Lower leg skin (tissue), 4 donors: ENCODE measurements at places on chromosomes 16 and 17.
A peak's percentile ranks its signal among the peaks of the same experiment; 100 is the strongest.

- no peak for DNase-seq
Measured at GRCh38 chr17:37084372-37084771, 135.6 kb downstream of the AATF start.

DNA sequence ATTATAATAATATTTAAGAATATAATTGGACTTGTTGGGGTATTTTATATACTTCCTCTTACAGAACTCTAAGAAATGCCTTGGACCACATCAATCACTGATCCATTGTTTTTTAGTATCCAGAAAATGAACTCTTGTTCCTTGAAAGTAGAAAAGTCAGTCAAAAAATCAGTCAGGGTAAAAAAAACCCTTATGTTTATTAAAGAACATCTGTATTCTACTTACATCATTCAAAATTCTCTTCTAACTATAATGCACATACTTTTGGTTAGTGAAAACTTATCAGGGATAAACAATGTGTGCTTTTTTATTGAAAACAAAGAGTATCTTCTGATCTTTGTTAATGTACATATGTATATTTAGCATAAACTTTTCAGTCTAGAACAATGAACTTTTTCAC, 23.5 kb upstream of the CDR2 start:
- DNase-seq, result no peak

- peak; percentile 74 for DNase-seq
Measured at GRCh38 chr17:48995304-48995973, 1.7 kb upstream of the IGF2BP1 start.

DNA sequence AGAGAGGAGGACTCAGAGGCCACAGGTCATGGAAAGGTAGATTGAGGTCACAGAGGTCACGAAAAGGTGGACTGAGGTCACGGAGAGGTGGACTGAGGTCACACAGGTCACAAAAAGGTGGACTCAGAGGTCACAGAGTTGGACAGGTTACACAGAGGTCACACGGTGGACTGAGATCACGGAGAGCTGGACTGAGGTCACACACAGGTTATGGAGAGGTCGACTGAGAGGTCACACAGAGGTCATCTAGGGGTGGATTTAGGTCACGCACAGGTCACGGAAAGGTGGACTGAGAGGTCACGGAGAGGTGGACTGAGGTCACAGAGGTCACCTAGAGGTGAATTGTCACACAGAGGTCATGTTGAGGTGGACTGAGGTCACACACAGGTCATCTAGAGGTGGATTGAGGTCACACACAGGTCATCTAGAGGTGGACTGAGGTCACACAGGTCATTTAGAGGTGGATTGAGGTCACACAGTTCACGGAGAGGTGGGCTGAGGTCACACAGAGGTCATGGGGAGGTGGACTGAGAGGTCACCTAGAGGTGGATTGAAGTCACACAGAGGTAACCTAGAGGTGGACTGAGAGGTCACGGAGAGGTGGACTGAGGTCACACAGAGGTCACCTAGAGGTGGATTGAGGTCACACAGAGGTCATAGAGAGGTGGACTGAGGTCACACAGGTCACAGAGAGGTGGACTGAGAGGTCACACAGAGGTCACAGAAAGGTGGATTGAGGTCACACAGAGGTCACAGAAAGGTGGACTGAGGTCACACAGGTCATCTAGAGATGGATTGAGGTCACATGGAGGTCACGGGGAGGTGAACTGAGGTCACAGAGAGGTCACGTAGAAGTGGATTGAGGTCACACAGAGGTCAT, 26.7 kb upstream of the JPT2 start:
- DNase-seq, result no peak

DNA sequence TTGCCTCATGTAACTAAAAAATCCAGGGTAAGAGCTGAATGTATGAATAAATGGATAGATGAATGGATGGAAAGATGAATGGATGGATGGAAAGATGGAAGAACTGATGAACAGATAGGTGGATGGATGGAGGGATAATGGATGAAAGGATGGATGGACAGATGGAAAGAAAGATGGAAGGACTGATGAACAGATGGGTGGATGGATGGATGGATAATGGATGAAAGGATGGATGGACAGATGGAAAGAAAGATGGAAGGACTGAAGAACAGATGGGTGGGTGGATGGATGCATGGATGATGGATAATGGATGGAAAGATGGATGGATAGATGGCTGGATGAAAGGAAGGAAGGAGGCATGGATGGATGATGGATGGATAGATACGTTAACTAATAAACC, 11.9 kb downstream of the CHD9NB start:
- DNase-seq, result no peak

GRCh38 chr16:50323335-50324011, 45.3 kb downstream of the BRD7 start:
- DNase-seq, result no peak

- DNase-seq, result peak; percentile 74
Measured at GRCh38 chr17:45361451-45361850, 44.6 kb upstream of the MAP3K14 start.

- no peak for DNase-seq
Measured at GRCh38 chr17:32835291-32835761, 41.6 kb downstream of the MYO1D start.

DNA sequence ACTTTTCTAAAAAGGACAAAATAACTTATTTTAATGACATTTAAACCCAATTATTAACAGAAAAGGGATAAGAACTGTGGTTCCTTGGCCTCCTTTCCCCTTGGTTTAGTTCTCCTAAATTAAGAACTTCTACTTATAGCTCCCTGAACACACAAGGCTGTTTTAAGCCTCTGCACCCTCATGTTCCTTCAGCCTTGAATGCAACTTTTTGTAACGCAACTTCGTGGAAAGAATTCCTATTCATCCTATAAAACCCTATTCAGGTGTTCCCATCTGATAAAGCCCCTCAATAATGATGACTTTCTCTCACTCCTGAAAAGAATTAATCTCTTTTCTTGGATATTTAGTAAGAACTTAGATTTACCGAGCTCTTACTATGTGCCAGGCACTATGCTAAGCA, 6.3 kb downstream of the STAT3 start:
- DNase-seq, result no peak

DNA sequence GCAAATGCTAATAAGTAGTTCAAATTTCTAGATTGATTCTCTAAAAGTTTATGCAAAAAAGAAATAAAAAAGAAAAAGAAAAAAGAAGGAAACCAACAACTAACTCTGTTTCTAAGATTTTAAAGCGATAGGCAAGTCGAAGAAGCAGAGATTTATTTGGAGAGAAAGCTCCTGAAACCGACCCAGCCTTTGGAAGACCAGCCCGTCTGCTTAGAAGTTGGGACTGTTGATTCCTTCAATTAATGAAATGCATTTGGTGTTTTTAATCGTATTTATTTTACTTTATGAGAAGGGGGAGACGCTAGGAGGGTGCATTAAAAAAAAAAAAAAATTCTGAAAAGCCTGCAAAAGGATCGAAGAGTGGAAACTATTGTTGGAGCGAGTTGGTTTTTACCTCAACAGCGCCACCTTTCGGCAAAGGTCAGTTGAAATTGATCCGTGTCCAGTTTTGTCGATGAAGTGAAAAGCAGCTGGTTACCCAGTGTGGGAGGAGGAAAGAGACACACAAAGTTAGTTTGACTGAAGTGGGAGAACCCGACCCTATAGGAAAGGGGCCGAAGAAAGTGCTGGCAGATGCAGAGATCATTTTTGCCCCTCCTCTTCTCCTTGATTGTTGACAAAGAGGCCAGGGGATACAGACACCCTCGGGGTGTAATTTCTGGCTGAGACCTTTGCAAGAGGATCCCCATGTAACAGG, 1.5 kb upstream of the MAF start:
- DNase-seq, result peak; percentile 90

DNA sequence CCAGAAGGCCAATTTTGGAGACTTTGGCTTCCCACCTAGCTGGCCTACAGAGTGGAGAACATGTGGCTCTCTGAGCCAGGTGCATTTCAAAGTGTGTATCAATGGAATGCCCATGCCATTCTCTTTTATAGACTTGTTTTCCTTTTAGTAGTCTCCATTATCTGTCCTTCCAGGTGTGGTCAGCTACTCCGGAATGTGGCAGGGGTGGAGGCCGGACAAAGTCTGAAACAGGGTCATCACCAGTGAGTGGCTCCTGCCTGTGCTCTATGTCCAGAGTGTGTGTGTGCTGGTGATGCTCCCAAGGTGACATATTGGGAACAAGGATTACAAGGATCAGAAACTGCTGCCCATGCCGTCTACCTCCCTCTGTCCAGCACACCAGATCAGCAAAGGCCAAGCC, 3.8 kb upstream of the TMEM220 start:
- DNase-seq, result peak; percentile 75

DNA sequence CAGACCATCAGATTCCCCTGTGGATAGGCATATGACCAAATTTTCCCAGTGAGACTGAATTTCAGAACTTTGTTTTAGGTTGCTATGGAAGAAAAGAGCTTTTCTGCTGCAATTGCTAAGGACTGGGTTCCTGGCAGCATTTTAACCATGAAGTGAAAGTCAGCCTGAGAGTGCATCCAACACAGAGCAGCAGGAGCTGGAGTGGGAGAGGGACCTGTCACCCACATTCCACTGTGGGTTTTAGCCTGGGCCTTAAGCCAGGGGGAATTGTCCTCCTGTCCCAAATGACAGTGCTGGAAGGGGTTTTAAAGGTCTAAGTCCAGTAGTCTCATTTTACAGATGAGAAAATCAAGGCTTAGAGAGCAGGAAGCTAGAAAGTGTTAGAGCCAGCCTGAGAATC, 203.5 kb upstream of the N4BP1 start:
- no peak for DNase-seq

DNA sequence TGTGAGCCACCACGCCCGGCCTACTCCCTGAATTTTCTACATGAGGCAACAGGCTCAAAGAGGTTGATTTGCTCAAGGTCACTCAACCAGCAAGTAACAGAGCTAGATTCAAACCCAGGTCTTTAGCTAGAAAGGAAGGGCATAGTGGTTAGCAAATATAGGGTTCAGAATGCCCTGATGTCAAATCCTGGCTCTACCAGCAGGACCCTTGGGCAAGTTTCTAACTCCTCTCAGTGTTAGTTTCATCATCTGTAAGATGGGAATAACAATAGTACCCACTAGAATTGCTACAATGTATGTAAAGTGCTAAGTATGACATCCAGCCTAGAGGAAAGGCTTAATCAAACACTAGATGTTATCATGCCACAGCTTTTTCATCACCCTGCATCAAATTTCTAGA, 19.1 kb upstream of the CYB5B start:
- DNase-seq, result no peak

- DNase-seq, result no peak
Measured at GRCh38 chr17:6072157-6072556, 2.0 kb downstream of the WSCD1 start.

GRCh38 chr16:23362460-23363317, 60.6 kb downstream of the SCNN1B start:
- peak; percentile 90 for DNase-seq

DNA sequence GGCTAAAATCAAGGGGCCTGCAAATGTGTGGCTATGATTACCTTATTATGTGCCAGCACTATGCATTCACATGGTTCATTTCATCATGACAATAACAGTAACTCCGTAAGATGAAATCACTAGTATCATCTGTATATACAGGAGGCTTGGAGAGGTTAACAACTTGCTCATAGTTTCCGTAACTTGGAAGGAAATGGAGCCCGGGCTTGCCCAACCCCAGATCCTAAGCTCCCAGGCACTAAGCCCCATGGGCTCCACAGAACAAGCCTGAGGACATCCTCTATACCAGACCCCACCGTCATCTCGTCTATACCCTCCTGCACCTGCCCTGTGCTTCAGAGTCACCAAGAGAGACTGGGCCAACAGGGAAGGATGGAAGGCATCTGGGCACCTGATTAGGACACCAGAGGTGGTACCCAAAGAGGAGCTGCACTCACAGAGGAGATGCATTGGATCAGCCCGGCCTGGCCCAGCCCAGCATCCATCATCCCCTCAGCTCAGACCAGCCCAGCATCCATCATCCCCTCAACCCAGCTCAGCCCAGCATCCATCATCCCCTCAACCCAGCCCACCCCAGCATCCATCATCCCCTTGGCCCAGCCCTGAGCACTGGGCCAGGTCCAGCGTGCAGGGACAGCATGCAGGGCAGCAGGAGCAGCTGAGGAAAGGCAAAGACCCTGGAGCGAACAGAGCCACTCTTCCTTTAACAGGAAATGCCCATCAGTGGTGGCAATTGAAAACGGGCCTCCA, 28.5 kb downstream of the NSMCE1 start:
- peak; percentile 66 for DNase-seq

- no peak for DNase-seq
Measured at GRCh38 chr16:63980763-63981162, 1141.1 kb downstream of the CDH11 start.

DNA sequence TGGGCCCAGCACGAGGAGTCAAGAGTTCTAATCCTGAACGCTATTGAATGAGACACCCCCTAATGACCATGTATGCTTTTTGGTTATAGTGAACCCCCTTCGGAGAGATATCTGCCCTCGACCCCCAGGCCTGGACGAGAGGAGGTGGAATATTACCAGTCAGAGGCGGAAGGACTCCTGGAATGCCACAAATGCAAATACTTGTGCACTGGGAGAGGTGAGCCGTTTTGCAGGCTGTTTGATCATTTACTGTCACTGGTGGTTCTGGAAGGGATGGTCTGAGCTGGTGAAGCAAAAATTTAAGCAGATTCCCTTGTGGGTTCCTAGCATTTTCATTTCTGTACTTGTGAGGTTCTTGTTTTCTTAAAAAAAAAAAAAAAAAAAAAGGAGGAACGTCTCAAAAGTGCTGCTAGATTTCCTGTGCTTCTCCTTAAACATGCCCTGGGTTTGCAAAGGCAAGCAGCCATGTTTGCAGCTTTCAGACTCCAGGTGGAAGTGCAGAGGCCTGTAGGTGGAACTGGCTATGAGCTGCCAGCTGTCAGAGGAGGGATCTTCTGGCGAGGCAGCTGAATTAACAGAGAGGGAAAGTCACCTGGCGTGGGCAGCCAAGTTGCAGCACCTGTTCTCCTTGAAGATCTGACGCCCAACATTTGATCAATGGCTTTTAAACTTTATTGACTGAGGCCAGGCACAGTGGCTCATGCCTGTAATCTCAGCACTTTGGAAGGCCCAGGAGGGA, 3.5 kb downstream of the MARVELD3 start:
- no peak for DNase-seq

DNA sequence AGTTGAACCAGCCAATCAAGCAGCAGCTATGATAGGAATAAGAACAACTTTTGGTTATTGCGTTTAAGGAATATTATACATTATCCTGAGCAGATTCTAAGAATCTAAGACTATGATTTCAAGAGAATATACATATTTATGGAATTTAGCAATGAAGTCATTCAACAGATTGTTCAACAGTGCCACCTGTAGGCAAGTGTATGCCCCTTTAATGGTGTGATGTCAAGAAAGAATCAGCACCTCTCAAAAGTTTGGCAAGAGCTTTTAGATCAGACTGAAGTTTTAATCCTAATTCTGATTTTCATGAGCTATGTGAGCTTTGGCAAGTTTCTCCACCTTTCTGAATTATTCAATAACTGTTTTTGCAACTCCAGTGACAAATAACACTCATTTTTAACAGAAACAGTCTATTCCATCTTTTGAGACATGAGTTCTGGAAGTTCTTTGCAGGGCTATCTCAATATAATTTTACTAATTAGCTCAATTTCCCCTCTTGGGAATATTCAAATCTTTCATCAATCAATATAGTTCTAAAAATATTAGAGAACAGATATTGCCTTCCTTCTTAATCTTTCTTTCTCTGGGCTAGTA, 474.3 kb upstream of the TOM1L1 start:
- DNase-seq, result no peak
